ENCODE measurements at places on chromosomes 6 and 20.

- peak; percentile 52 for DNase-seq
These were observed 2.4 kb downstream of the SOX18 start for GRCh38 chr20:64047046-64047389.

DNA sequence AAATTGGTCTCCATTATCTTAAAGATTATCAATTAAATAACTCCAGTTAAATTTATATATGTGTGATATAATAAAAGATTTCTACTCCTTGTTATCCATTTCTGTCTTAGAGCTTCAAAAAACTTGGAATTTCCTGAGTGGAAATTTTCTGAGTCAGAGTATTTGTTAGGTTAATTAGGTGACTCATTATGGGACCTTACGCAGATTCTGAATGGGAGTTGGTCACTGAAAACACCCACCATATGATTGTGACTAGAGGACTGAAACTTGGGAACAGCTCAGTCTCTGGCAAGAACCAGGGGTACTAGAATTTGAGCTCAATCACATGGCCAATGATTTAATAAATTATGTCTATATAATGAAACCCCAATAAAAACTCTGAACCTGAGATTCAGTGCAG is 125.4 kb upstream of the HMGCLL1 start:
- DNase-seq: no peak

GRCh38 chr20:37471741-37472235 is 49.3 kb upstream of the NNAT start:
- no peak for DNase-seq

DNA sequence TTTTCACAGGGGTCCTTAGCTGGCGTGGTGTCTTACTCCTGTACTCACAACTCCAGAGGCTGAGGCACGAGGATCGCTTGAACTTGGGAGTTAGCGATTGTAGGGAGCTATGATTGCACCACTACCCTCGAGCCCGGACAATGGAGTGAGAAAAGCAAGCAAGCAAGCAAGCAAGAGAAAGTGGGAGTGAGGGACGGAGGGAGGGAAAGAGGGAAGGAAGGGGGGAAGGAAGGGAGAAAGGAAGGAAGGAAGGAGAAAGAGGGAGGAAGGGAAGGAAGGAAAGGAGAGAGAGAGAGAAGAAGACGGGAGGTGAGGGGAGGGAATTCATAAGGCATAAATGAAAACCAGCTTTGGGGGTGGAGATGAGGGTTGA is 120.5 kb downstream of the TRIM27 start:
- no peak for DNase-seq

- no peak for DNase-seq
These were observed 28.7 kb downstream of the SAYSD1 start for GRCh38 chr6:39086294-39086693.

DNA sequence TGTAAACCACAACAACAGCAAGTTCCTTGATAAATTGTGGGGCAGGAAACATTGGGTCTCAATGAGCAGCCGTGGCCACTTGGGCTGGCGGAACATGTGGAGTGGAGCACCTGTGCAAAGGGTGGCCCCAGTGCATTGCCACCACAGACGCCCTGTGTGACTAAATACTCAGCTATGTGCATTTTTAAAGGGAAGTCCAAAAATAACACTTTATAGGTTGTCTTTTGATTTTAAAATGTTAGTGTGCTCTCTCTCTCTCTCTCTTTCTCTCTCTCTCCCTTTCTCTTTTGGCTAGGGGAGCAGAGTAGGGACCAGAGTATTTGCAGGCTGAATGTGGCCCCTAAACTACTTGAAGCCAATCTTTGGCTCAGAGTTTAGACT is 236.3 kb downstream of the BCAS1 start:
- DNase-seq: no peak

DNA sequence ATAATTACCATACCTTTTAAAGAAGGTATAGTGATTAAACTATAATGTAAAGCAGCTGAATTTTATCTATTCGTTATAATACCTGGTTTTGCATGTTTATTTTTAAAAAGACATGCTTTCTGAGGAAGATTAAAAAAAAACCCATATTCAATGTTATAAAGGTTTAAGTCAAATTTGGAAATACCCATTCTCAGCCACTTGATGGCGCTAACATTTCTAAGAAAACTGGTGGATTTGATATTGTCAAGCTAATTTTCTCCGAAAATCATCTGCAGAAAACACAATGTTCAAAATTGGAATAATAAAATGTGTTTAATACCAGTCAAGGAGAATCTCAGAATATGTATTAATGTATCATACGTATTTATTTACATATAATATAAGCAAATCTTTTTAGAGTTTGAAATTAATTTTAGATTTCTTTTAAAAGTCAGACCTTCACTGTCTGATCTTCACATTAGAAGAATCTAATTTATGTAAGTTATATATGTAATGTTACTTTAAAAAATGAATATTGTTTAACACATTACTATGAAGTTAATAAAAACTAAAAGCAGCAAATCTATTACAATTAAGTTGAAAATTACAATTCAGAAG is 35.0 kb downstream of the SHPRH start:
- DNase-seq: peak; percentile 69

Data from lung microvascular endothelial cell (primary cell).